Progenitor cell of endocrine pancreas (in vitro differentiated cells): ENCODE measurements at places on chromosomes 11 and 22.

DNA sequence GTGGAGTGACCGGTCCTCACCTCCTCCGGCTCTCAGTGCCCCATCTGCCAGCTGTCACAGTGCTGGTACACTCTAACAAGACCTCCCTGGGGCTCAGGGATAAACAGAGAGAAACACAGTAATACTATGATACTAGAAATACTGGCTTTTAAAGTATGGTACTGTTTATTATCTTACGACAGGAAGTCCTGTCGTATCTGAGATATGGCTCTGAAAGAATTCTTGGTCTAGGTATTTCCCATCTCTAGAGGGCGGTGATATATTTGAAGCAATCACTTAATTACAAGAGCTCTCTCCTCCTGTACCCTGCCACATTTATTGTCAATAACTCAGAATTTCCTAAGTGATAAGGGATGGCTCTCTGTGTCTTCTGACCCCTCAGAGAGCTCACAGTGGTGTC lies 119.1 kb downstream of the RRM1 start:
- H3K27me3 ChIP-seq: peaks cover 56% of the 10 kb centered on the region
- H3K4me3 ChIP-seq: no peak overlapping the region
- H3K36me3 ChIP-seq: no peaks in the 10 kb centered on the region
- H3K27ac ChIP-seq: no peak overlapping the region
- H3K4me1 ChIP-seq: no peaks in the 10 kb centered on the region

- DNase-seq: no peak
- no peak overlapping the region for H3K27ac ChIP-seq
- H3K4me1 ChIP-seq: peaks cover 23% of the 10 kb centered on the region
- H3K27me3 ChIP-seq: peaks cover 6% of the 10 kb centered on the region
- peaks cover 13% of the 10 kb centered on the region for H3K36me3 ChIP-seq
These were observed 31.2 kb downstream of the RBFOX2 start for GRCh38 chr22:35997438-35997837.

- peak overlapping the region; percentile 42 for H3K27ac ChIP-seq
- H3K4me1 ChIP-seq: peaks cover 14% of the 10 kb centered on the region
- H3K27me3 ChIP-seq: no peaks in the 10 kb centered on the region
- no peak overlapping the region for H3K4me3 ChIP-seq
These were observed 12.3 kb downstream of the EHD1 start for GRCh38 chr11:64866173-64866491.

GRCh38 chr11:10600570-10601248 lies 32.2 kb upstream of the LYVE1 start:
- H3K4me3 ChIP-seq: no peak overlapping the region
- H3K36me3 ChIP-seq: no peaks in the 10 kb centered on the region
- DNase-seq: no peak
- no peak overlapping the region for H3K27ac ChIP-seq
- H3K27me3 ChIP-seq: no peaks in the 10 kb centered on the region

DNA sequence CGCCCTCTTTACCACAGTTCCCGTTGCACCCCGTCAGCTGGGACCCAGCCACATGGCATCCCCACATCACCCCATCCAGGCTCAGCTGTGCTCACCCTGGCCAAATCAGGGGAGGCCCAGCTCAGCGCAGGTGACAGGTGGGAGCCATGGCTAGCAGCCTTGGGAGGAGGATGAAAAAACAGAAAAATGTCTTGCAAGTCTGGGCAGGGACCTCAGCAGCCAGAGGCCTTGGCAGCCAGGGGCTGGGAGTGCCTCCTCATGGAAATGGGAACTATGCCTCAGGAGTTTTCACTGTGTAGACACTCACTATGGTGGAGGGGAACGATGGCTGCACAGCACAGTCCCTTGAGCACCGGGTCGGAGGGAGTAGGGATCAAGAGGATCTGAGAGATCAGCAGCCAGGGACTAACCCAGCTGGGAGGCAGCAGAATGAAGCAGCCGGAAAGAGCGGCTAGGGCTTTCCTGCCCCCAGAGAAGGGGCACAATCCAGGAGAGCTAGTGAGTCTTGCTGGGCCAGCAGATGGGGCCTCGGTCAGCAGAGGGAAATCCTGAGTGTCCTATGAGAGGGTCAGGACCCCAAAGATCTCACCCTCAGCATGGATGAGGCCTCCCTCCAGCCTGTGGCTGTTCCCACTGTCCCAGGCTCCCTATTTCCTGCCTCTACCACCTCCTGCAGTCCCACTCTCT lies 6.2 kb upstream of the FTH1 start:
- DNase-seq: no peak
- peak overlapping the region; percentile 96 for H3K27ac ChIP-seq
- H3K4me1 ChIP-seq: peaks cover 57% of the 10 kb centered on the region
- H3K4me3 ChIP-seq: peak overlapping the region; percentile 22
- no peaks in the 10 kb centered on the region for H3K27me3 ChIP-seq

- H3K36me3 ChIP-seq: no peaks in the 10 kb centered on the region
- peaks cover 43% of the 10 kb centered on the region for H3K27me3 ChIP-seq
- no peak overlapping the region for H3K4me3 ChIP-seq
These were observed 4.9 kb upstream of the ADAMTS8 start for GRCh38 chr11:130433357-130433756.

DNA sequence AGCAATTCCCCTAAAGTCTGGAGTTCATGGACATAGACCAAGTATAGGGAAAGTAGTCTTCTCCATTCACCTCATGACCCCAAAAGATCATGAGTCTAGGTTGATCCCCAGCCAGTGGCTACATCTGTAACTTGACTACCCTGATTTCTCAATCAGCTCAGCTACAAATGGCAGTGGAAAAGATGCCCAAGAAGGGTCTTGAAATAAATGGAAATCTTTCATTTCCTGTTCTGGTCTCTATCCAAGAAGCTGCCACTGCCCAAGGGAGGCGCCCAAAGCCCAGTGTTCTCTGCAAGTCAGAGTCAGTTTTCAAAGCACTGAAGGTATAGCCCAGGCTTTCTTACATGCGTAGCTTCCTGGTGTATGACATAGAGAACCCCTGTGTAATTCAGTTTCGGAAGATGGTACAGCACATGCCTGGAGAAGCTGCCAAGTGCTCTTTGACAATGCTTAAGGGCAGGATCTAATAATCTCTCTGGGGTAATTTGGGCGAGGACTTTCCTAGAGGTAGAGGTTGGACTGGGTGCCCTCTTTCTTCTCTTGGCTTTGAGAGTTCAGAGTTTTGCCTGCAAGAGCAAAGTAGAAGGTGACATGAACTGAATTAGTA lies 101.1 kb downstream of the ADAMTS15 start:
- no peak for DNase-seq
- H3K27me3 ChIP-seq: no peaks in the 10 kb centered on the region
- peaks cover 10% of the 10 kb centered on the region for H3K4me1 ChIP-seq
- no peak overlapping the region for H3K27ac ChIP-seq
- H3K36me3 ChIP-seq: no peaks in the 10 kb centered on the region

DNA sequence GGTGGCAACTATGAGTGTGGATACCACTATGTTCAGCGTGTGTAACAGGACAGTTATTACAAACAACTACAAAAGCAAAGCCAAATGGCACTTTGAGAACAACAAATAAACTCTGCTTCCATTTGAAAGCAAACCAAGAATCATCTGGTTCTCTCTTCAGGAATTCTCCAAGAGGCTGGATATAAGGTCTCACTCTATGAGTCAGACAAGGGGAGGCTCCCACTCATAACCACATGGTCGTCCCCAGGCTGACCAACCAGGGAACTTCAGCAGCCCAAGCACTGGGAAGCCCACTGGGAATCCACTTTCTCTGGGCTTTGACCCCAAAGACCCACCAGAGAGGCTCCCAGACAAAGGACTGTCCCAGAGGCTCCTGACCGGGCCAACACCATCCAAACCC lies 35.3 kb downstream of the DGCR2 start:
- peaks cover 22% of the 10 kb centered on the region for H3K36me3 ChIP-seq
- no peak overlapping the region for H3K27ac ChIP-seq
- peaks cover 1% of the 10 kb centered on the region for H3K4me1 ChIP-seq
- H3K4me3 ChIP-seq: no peak overlapping the region

DNA sequence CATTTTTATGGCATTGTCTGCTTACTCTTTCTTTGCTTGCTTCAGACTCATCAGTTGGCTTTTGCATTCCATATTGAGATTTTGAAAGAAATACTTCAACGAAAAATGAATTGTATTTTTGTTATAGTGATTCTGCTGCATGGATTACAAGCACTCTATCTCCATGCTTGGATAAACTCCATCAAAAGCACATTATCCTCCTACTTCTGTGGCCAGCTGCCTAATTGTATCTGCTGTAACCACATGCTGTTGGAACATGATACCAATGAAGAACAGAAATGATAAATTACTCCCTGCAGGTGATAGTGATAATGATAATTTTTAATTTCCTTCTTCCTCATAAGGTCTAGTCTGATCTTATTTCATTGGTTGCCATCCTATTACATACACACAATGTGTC lies 100.8 kb downstream of the PRMT3 start:
- H3K4me1 ChIP-seq: no peaks in the 10 kb centered on the region
- no peak for DNase-seq
- H3K4me3 ChIP-seq: no peak overlapping the region
- no peaks in the 10 kb centered on the region for H3K27me3 ChIP-seq

DNA sequence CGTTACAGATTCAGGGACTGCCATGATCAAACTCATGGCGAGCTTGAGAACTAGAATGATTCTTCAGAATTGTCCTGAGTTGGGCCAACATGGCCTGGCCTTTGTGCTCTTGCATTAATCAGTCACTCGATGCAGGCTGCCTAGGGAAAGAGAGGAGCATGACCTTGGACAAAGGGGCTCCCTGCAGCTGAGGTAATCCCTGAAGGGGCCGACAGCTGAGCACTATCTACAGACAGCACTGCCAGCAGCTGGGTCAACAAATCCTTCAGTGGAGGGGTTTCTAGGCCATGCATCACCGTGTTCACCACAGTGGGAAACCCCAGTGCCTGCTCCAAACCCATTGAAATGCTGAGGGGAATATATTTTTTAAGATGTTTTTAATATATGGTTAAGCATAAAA lies 159.5 kb upstream of the POU2AF2 start:
- H3K4me3 ChIP-seq: no peak overlapping the region
- DNase-seq: no peak
- no peaks in the 10 kb centered on the region for H3K36me3 ChIP-seq
- no peaks in the 10 kb centered on the region for H3K27me3 ChIP-seq

GRCh38 chr11:87290304-87290922 lies 252.7 kb downstream of the TMEM135 start:
- H3K27me3 ChIP-seq: no peaks in the 10 kb centered on the region
- DNase-seq: no peak
- H3K4me3 ChIP-seq: no peak overlapping the region

DNA sequence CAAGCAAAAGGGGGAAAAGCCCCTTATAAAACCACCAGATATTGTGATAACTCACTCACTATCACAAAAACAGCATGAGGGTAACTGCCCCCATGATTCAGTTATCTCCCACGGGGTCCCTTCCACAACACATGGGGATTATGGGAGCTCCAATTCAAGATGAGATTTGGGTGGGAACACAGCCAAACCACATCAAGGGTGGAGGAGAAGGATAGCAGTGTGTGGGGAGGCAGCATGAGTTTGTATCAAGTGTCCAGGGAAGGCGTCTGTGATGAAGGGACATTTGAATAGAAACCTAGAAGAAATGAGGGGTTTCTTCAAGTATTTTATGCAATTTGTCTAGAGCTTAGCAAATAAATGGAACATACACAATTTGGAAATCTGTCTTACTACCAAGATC lies 98.2 kb downstream of the SLC1A2 start:
- no peak overlapping the region for H3K4me3 ChIP-seq
- DNase-seq: no peak
- no peak overlapping the region for H3K27ac ChIP-seq
- H3K4me1 ChIP-seq: peaks cover 11% of the 10 kb centered on the region

DNA sequence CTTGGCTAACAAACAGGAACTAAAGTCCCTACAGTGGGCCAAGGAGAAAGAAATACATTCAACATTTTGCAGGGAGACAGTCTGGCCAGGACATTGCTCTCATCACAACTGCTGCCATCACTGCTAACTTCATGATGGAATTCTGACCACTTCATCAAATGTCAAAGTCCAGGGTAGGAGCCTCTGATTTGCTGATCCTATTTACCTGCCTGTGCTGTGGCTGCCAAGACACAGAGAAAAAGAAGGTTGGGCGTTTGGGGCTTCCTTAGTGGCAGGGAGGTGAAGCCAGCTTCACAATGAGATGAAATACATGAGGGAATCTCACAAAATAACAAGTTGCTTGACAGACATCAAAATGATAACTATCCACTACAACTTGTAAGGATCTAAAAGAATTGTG lies 343.9 kb upstream of the CADM1 start:
- no peak overlapping the region for H3K27ac ChIP-seq
- peaks cover 2% of the 10 kb centered on the region for H3K36me3 ChIP-seq
- H3K4me3 ChIP-seq: no peak overlapping the region
- peaks cover 9% of the 10 kb centered on the region for H3K4me1 ChIP-seq

- peak overlapping the region; percentile 89 for H3K27ac ChIP-seq
- DNase-seq: no peak
- peak overlapping the region; percentile 89 for H3K4me3 ChIP-seq
- no peaks in the 10 kb centered on the region for H3K36me3 ChIP-seq
- peaks cover 29% of the 10 kb centered on the region for H3K4me1 ChIP-seq
- H3K27me3 ChIP-seq: no peaks in the 10 kb centered on the region
These were observed 700 bp upstream of the STX3 start for GRCh38 chr11:59754494-59754858.

GRCh38 chr22:23032658-23033057 lies 37.7 kb upstream of the GNAZ start:
- DNase-seq: no peak
- no peaks in the 10 kb centered on the region for H3K36me3 ChIP-seq
- peaks cover 3% of the 10 kb centered on the region for H3K4me1 ChIP-seq

- peaks cover 25% of the 10 kb centered on the region for H3K4me1 ChIP-seq
- no peak overlapping the region for H3K4me3 ChIP-seq
- peak; percentile 65 for DNase-seq
These were observed 50.0 kb downstream of the C11orf58 start for GRCh38 chr11:16788141-16789062.

- no peak overlapping the region for H3K4me3 ChIP-seq
- H3K27ac ChIP-seq: no peak overlapping the region
- H3K27me3 ChIP-seq: no peaks in the 10 kb centered on the region
- H3K4me1 ChIP-seq: no peaks in the 10 kb centered on the region
- H3K36me3 ChIP-seq: peaks cover 28% of the 10 kb centered on the region
- no peak for DNase-seq
These were observed 134.3 kb downstream of the CRYBB2 start for GRCh38 chr22:25353516-25354445.

- no peak for DNase-seq
- no peak overlapping the region for H3K4me3 ChIP-seq
- no peaks in the 10 kb centered on the region for H3K27me3 ChIP-seq
- H3K27ac ChIP-seq: no peak overlapping the region
These were observed 243.4 kb upstream of the PLET1 start for GRCh38 chr11:112504056-112504455.

DNA sequence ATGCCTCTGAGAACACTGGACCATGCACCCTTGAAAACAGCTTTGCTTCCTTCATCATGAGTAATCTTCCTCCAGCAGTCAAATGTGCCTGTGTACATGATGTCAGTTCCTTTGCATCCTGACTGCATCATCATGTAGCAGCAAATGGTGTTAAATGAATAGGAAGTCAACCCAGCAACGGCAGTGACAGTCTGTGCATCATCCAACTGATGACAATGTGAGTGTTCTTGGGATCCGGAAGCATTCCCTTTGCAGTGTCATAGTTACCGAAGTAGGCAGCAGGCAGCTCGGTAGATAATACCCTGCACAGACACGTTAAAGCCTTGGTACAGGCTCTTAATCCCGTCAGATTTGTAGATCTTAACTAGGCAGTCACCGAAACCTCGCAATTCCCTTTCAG lies 2.5 kb downstream of the WBP2NL start:
- no peak for DNase-seq
- no peaks in the 10 kb centered on the region for H3K4me1 ChIP-seq
- no peak overlapping the region for H3K27ac ChIP-seq
- H3K27me3 ChIP-seq: peaks cover 19% of the 10 kb centered on the region
- peaks cover 2% of the 10 kb centered on the region for H3K36me3 ChIP-seq
- no peak overlapping the region for H3K4me3 ChIP-seq

GRCh38 chr22:38079804-38080203 lies 4.2 kb downstream of the SLC16A8 start:
- no peak overlapping the region for H3K4me3 ChIP-seq
- H3K27me3 ChIP-seq: peaks cover 8% of the 10 kb centered on the region
- DNase-seq: no peak
- no peak overlapping the region for H3K27ac ChIP-seq
- H3K36me3 ChIP-seq: peaks cover 9% of the 10 kb centered on the region
- H3K4me1 ChIP-seq: peaks cover 4% of the 10 kb centered on the region
